ENCODE measurements at places on chromosomes 3 and 15.

GRCh38 chr15:67892559-67893377 is 52.9 kb upstream of the RNU6-1 start:
- no peak for DNase-seq

- DNase-seq: no peak
These were observed 34.2 kb downstream of the MAGEF1 start for GRCh38 chr3:184677344-184678316.

- no peak for DNase-seq
These were observed 171.8 kb upstream of the WNT5A start for GRCh38 chr3:55658690-55659562.

DNA sequence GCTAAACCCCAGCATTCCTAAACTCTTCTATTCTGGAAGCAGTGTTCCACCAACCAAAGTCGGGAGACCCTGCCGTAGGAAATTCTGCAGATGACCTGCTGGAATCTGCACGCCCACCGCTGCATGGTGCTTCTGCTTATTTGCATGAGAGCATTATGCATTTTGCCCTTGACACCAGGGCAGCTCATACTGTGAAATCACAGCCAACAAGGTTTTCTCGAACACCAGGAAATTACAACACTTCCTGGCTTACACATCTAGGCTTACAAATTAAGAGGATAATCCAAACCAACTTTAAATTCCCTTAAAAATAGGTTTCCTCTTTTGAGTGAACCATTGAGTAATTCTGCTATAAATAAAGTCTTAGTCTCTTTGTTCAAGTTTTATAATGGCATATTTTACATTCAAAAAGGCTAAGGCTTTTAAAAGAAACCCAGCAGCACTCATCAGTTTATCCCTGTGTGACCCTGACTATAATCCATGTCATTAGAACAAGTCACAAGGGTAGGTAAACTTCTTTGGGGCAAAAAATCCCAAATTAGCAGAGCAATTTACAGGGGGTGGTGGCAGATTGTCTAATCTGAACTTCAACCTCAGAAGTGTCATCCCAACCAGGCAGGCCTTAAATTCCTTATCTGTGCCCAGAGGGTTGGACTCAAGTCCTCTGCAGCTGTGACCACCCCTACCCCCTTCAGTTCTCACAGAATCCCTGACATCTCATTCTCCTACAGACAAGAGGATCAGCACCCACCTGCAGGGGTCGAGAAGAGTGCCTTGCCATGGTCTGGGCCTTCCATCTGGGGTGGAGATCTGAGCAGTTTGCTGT is 33.5 kb upstream of the RBP1 start:
- DNase-seq: no peak

DNA sequence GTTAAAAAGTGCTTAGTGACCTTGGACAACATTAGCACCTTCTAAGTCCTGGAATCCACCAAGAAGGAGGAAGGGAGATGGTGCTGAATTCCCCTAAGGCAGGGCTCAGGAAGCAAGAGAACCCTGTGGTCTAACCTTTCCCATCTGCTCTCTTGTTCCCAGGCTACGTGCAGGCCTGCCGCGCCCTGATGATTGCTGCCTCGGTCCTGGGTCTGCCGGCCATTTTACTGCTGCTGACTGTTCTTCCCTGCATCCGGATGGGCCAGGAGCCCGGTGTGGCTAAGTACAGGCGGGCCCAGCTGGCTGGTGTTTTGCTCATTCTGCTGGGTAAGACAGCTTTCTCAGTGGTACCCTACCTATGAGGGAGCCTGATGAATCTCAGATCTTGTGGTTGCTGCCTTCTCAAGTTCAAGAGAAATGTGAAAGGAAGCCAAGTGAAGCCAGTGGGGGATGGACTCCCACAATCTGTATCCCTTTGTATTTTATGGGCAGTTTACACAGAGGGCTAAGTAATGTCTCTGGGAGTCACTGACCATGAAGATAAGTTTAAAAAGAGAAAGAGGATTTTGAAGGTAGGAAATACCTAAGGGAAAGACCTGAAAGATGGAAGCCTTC is 4.4 kb downstream of the CLDN11 start:
- DNase-seq: no peak

GRCh38 chr3:42118762-42119361 is 27.7 kb downstream of the TRAK1 start:
- DNase-seq: no peak

DNA sequence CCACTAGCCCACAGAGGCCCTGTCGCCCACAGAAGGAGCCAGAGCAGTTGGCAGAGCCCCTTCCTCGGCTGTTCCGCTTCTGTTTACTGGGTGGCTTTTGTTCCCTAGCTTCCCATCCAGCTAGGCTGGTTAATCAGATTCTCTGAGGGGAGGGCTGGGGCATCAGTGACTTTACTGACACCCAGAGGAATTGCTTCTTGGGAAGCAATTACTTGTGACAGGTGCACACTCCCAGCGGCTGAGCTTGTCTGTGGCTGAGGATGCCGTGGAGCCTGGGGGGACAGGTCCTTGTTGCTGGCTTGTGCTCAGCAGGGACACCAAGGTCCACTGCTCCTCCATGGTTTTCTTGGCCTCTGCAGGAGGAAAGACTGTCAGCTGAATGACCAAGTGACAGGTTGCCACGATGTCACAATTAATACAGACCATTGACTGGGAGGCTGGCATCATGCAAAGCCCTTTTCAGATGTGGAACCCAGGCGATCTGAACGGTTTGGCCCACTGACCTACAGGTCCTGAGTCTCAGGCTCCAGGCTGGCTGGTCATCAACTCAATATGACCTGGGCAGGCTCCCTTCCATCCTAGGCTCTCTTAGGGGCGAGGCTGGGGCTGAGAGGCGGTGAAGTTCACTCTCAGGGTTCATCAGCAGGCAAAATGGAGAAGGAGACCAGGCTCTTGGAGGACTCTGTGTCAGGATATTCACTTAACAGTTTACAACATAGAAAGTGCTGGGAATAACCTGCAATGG is 31.8 kb upstream of the SFMBT1 start:
- no peak for DNase-seq

DNA sequence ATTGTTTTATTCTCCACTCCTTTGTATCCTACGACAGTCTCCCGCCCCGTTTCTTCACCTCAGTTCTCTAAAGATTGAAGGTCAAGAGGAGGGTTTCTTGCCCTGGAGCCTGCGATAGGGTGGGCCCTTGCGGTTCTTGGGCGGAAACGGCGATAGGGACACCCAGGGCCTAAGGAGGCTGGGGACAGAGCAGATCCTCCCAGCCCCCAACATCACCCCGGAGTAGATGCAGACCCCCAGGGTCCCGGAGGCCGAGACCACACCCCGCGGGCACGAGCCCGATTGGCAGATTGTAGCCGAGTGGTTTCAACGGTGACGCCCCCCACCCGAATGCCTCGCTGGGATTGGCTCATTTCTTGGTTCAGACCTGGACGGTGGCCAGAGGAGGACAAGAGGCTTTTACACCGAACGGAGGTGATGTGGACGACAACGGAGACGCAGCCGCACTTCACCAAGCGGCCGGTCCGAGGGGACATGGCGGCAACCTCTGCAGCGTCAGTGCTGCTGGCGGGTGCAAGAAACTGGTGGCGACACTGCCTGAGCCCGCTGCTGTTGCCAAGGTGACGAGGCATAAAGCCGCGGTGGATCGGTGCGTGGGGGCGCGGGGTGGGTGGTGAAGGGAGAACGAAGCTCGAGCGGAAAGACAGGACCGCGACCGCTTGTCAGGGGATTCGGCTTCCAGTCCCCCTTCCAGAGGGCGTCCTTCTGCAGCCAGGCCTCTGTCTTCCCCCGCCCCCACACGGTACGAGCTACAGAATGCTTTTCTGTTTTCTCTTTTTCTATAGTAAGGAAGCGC is 19.0 kb upstream of the MCF2L2 start:
- peak; percentile 47 for DNase-seq

GRCh38 chr15:71447328-71448250 is 332.3 kb downstream of the THSD4 start:
- no peak for DNase-seq

- DNase-seq: no peak
These were observed 6.9 kb downstream of the INAFM2 start for GRCh38 chr15:40330368-40330836.

GRCh38 chr3:107637416-107638183 is 114.8 kb downstream of the BBX start:
- DNase-seq: no peak

DNA sequence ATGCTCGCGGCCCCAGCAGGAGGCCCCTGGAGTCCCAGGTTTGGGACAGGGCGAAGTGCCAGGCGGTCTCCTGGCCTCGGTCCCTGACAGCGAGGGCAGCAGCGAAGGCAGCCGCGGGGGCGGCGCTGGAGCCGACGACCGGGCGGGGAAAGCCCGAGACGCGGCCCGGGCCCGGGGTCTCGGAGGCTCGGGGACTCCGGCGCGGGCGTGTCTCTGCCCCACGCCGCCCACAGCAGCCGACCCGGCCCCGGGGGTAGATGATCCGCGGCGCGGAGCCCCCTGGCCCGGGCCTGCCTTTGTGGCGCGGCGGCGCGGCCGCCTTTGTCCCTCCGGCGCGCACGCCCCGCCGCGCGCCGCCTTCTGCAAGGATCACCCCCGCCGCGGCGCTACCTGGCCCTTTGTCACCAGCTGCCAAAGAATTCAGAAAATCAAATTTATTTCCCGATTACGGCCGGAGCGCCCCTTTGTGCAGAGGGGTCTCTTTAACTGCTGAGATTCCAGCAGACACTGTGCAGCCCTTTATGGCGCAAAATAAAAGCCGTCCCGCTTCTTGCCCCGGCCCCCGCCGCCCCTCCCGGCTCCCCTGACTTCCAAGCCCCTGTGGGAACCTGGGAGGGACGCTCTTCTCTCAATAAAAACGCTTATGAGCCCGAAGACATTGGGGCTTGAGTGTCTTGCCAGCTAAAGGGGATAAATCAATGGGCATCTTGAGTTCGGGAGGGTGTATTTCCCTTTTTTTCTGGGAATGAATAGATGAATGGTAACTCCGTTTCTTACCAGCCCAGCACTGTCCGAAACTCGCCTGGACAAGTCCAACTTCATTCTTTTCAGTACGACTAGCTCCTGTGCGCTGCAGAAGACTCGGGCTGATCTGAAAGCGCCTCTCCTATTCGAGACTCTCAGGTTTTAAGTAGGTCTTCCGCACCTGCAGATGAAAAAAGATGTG is 68.4 kb downstream of the HES1 start:
- DNase-seq: no peak

DNA sequence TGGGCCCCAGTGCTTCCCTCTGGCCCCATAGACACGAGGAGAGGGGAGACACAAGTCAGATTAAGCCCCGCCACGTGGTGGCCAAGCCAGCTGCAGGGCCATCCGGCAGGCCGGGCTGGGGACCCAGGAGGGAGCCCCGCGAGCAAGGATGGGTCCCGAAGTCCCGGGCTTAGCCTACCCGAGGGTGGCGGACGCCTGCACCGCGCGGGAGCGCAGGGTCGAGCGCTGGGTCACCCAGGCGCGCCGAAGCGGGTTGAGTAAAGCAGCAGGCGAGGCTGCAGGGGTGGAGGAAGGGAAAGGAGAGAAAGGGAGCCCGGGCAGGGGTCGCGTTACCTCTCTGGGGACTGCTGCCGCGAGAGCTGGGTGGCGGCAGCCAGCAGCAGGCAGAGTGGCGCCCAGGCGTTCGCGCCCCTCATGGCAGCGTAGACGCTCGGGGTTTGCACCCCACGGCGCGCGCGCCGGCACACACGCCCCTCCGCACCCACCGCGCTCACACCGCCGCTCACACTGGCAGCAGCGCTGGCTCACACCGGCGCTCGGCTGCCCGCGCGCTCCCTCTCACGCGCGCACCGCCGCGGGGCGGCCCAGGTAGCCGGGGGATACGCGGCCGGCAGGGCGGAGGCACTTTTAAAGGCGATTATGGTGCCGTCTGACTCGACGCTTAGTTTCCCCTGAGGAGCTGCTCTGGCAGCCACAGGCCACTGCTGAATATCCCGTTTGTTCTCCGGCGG is at the start of gene PCOLCE2:
TSS of gene PCOLCE2 (minus strand) at position 603 of the 731 bp plus-strand sequence. CDS start at position 416, 187 bp downstream.
- DNase-seq: no peak

GRCh38 chr3:183182732-183183610 is 20.4 kb upstream of the LAMP3 start:
- DNase-seq: no peak

GRCh38 chr15:98718426-98719136 is 70.2 kb downstream of the IGF1R start:
- DNase-seq: no peak

GRCh38 chr3:39146611-39147591 is 6.5 kb downstream of the CSRNP1 start:
- peak; percentile 63 for DNase-seq

DNA sequence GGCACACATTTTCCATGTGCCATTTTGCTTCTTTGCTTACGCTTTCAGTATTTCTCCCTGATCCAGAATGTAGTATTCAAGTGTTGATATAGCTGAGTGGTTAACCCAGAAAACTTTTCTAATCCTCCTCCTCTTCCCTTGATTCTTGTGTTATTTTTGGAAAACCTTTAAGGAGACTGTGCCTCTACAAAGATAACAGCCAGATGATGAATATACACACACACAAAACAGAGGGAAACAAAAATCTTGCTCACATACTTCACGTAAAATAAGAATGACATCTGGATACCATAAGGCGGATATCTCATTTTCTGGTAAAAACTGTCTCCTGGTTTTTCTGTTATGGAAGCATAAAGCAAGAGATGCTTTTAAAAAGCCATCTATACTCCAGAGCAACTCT is 295.8 kb upstream of the THBS1 start:
- DNase-seq: no peak

- no peak for DNase-seq
These were observed 43.4 kb upstream of the NLGN1 start for GRCh38 chr3:173354124-173354523.

DNA sequence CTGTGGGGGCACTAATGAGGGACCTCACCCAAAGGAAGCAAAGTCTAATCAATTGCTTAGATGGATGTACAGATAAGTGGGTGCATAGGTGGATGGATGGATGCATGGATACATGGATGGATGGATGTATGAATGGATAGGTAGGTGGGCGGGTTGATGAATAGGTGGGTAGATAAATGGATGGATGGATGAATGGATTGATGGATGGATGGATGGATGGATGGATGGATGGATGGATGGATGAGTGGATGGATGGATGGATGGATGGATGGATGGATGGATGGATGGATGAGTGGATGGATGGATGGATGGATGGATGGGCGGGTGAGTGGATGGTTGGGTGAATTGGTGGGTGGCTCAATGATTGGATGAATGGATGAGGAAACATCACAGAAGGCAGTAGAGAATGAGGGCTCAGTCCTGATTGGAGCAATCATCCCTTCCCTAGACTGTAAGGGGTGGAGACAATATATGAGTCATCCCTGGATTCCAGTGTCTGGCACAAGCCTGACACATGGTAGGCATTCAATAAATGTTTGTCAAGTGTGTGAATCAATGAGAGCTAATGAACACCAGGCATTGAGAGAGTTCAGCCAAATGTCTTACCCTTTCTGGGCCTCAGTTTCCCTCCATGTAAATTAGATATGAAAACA is 40.4 kb upstream of the PXYLP1 start:
- DNase-seq: no peak

GRCh38 chr15:67805666-67806516 is 19.4 kb upstream of the SKOR1 start:
- no peak for DNase-seq

- DNase-seq: no peak
These were observed 927 bp downstream of the SMAD6 start for GRCh38 chr15:66702787-66703539.

DNA sequence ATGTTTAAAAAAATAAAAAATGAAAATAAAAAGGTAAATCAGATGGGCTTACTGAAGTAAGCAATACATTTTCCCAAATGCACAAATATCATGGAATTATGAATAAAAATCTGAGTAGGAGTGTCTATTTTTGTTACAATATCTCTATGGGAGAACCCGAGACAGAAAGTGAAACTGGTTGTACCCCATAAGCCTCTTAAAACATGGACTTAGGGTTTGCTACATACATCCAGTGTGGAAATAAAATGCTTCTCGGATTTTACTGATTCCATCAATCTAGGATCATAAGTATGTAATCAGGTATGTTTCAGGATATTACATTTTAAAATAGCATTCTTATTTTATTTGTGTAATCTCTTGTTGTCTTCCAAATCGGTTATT is 177.8 kb upstream of the CDIN1 start:
- no peak for DNase-seq
